COLO829 (cell line): ENCODE measurements at places on chromosomes 2 and 18.

- DNase-seq, result peak; percentile 37
Observed at GRCh38 chr2:210445116-210445707, 31.3 kb downstream of the LANCL1 start.

DNA sequence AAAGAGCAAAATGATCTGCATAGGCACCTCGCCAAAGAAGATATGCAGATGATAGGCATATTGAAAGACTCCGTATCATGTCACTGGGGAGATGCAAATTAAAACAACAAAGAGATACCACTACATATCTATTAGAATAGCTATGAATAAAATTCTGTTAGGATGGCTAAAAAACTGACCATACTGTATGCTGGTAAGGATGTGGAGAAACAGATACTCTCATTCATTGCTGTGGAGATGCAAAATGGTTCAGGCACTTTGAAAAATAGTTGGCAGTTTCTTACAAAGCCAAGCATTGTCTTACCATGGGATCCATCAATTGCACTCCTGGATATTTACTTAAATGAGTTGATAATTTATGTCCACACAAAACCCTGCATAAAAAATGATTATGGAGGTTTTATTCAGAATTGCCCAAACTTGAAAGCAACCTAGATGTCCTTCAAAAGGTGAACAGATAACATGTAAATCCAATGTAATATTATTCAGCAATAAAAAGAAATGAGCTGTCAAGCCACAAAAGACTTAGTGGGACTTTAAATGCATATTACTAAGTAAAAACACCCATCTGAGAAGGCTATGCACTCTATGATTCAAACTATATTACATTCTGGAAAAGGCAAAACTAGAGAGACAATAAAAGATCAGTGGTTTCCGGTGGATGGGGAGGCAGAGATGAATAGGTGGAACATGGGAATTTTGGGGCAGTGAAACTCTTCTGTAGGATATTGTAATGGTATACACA is 31.2 kb downstream of the ZNF385B start:
- peak; percentile 32 for DNase-seq

DNA sequence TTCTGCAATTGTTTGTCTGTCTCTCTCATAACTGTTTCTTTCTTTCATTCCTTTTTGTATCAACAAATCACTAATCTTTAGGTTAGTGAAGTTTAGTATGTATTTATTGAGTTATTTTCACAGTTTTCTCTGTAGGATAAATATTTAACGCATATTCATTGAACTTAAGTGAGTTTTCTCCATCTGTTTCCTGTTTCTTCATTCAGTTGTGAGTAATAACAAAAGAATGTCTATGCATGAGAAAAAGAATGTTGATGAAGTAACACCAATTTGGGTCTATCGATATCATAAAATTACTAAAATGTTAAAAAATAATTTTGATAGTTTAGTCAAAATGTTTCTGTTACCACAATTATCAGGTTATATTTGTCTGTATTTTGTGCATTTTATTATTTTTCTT is 948.0 kb downstream of the DSC3 start:
- DNase-seq, result no peak

DNA sequence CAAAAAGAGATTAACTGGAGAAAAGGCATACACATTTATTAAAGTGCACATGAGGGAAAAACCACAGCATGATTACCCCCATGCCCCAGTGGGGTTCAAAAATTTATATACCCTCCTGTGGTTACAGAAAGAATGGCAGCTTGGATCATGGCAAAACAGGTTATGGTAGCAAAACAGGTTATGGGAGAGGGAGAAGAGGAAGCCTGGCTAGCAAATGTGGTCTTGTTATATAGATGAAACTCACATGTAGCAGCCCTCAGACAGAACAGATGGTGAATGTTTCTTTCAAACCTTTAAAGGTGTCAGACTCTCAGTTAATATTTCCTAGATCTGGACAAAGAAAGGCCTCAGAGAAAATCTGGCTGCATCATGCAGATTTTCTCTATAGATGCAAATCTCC is 178.2 kb upstream of the ZC3H15 start:
- no peak for DNase-seq

DNA sequence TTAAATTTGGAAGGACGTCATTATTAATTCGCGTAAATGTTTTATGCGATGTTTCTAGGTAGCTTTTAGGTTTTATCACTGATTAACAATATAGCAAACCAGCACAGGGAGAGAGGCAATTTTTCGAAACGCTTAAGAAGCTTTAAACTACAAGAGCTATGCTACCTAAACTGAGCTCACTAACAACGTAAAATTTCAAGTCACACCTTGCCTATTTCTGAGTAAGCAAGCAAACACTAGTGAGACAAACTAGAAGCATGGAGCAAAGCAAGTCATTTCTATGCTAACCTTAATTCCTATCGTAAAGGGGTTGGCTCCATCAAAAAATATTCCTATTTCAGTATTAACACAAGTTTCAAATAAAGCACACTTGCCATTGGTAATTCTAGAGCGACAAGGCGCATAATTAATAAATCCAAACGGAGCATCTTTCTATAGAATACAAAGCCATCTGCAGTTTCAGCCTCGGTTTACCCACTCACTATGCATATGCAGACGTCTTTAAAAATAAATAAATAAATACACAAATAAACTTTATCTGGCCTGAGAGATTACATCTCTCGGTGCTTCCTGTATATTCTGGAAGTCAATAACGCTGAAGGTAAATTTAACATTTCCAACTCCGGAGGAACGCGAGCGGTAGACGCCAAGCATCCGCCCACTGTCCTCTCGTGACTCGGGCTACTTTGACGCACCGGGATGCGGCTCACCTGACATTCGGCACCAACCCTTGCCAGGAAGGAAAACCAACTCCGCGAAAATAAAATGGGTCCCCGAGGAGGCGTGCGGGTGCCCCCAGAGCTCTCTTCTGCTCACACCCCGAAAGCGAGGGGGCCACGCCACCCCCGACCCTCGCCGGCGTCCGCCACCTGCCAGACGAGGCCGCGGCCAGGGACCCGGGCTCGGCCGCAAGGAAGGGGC is 947 bp downstream of the ITSN2 start:
- no peak for DNase-seq

DNA sequence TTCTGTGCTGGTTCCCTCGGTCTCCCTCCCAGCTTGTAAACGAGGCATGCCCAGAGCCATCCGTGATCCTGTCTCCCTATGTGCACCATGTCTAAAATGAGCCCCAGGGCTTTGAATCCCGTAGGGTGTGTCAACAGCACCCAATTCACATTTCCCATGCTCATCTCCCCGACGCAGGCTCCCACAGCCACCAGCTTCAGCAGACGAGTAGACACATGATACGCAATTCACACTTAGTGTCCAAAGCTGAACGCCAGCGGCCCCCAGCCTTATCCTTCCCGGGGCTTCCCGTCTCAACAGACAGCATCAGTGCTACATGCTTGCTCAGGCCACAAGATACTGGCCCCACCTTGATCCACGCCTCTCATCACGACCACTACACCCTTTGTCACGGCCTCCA is 88.1 kb downstream of the EIPR1 start:
- DNase-seq, result no peak

DNA sequence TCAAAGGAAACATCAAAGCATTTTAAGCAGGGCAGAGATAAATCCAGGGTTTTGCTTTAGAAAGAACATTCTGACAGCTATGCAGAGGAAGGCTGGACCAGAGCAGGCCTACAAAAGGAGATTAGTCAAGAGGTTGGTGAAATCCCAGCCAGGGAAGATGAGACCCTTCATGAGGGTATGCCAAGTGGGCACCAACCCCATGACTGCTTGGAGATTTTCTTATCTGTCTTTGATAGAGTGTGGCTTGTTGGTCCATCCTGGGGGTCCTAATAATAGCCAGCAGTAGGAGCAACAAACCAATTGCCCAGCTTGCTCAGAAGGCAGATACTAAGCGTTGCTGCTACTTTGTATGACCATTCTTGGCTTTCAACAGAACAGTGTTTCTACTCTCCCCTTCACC is 895.4 kb downstream of the EPHA4 start:
- no peak for DNase-seq

DNA sequence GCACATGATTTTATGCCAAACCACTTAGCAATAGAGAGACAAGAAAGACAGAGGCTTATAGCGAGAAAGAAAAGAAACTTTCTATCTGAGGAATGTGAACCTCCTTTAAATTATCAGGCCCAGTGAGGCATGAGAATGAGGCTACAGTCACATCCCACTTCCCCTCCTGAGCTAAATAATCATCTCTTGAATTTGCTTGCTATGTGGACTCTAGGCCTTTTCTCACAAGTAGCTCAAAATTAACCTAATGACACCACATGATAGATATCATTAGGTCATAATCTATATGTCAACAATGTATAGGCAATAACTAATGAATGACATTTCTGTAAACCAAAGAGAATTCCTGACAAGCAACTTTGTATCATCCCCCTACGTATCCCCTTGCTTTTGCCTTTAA is 301.5 kb upstream of the MGAT5 start:
- no peak for DNase-seq

- DNase-seq, result no peak
Observed at GRCh38 chr2:188746727-188747126, 227.4 kb upstream of the COL3A1 start.

GRCh38 chr2:126106006-126106405 is 550.0 kb upstream of the GYPC start:
- no peak for DNase-seq

GRCh38 chr2:85999061-85999831 is 106.4 kb downstream of the POLR1A start:
- no peak for DNase-seq

DNA sequence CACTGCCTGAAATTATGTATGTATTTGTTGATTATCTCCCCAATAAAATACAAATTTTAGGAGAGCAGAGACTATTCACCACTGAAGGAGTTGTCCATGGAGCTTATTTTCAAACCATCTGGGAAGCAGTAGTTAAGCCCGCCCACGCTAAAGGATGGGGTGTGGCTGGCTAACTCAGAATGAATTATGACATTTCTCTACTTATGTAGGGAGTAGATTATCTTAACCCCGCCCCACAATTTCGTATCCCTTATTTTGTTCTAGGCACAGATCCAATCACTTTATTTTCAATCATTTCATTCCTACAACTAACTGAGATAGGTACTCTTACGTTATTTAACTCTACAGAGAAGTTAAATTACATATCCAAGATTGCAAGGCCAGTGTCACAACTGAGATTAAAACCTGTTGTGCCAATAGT is 1.4 kb upstream of the LAPTM4A start:
- peak; percentile 61 for DNase-seq

GRCh38 chr2:75326645-75327044 is 127.3 kb upstream of the TACR1 start:
- no peak for DNase-seq

GRCh38 chr18:22549260-22549937 is 131.7 kb upstream of the CTAGE1 start:
- DNase-seq, result no peak

GRCh38 chr2:217652761-217653639 is 349.8 kb downstream of the TNS1 start:
- peak; percentile 96 for DNase-seq

DNA sequence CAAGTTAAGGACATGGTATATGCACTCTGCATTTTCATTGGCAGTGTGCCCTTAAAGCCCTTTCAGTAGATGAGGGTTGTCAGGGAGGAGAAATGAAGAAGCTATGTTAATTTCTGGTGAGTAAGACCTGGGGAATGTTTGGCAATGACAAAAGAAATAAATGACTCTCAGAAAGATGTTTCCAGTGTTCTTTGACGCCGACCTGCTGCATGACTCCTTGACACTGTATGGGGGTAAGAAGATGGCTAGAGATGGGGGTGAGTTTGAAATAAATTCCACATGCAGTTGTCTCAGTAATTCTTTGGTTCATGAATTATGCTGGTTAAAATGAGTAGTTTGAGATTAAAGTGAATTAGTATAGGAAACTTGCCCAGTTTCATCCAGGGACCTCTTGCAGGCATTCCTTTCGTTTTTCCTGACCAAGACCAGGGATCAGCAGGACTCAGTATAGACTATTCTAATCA is 5.9 kb downstream of the CCDC121 start:
- DNase-seq, result peak; percentile 57

DNA sequence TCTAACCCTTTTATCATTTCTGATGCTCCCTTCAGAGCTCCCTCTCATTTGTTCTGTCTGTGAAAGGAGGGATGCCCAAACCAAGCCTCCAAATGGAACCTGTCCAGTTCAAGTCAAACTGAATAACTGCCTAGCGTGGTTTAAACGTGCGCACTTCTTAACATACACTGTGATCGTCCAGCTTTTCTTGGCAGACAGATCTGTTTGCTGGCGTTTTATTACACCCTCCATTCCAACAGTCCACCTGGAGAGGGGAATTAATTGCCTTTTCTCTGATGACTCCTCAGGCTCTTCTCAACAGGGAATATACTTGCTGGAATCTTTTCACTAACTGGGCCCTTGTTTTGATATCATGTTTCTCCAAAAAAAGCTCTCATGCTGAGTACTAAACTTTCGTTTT is 379.2 kb upstream of the POU3F3 start:
- DNase-seq, result no peak

DNA sequence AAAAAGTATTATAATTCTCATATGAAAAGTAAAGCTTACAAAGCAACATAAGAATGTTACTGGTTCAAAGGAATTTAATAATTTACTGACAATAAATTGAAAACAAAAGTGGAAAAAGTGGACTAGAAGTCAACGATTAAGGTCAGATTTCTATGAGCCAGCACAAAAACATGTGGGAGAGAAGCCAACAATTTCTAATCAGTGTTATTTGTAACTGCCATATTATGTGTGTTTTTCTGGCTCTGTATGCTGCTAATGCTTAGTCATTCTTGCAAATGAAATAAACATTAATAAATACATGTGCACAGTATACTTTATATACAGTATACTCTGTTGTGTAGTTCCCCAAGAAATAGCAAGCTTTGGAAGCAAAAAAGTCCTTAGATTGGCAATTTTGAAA is 301.3 kb upstream of the RGPD4 start:
- DNase-seq, result no peak

DNA sequence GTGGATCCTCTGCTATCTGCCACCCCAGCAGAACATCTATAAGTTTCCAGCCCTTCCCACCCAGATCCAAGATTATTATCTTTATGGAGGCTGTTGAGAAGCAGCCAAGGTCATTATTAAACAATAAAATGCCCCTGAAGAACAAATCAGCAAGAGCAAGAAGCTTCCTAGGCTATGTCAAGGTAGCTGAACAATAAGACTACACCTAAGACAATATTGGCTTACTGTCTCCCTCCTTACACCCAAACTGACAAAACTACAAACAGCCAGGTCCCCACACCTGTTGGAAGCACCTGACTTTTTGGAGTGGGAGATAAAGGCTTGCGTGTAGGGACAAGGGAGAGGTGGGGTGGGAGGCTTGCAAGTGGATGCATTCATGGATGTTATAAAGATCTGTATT is 128.5 kb downstream of the SPTBN1 start:
- no peak for DNase-seq
